NCI-H187 treated with DMSO at 0.1 percent for 48 hours (cell line): ENCODE measurements at places on chromosomes 6 and 20.

GRCh38 chr6:100181309-100181708 is 187.3 kb upstream of the MCHR2 start:
- DNase-seq = no peak

GRCh38 chr6:84103029-84103428 is 69.5 kb downstream of the MRAP2 start:
- DNase-seq = no peak

DNA sequence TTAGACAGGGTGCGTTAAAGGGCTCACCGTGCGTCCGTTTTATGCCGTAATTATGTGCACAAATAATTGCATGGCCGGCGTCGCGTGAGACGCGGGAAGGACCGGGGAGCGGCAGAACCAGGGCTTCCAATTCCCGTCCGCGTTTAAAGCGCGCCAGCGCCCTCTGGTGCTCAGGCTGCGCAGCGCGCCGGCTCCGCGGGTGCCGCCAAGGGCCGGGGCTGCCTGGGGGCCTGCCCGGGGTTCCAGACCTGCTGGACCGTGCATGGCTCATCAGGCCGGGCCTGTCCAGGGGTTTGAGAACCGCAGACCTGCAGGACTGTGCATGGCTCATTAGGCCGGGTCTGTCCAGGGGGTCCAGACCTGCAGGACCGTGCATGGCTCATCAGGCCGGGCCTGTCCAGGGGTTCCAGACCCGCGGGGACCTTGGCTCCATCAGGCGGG is 369.0 kb downstream of the THBS2 start:
- no peak for DNase-seq

DNA sequence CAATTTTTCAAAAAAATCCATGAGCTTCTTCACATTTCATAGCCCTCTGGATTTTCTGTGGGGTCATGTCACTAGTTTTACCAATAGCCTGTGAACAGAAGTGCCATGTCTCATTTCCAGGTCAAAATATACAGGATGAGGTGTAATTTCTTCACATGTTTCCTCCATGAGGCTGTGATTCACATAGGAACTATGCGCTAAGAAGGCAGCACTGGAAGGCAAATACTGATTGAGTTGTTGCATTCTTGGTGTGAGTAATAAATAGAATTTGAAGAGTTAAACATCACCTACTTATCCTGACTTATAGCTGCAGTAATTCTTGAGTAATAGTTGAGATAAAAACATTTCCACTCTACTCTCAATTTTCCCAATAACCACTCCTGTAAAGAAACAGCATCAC is 442.3 kb downstream of the HAO1 start:
- DNase-seq = no peak

DNA sequence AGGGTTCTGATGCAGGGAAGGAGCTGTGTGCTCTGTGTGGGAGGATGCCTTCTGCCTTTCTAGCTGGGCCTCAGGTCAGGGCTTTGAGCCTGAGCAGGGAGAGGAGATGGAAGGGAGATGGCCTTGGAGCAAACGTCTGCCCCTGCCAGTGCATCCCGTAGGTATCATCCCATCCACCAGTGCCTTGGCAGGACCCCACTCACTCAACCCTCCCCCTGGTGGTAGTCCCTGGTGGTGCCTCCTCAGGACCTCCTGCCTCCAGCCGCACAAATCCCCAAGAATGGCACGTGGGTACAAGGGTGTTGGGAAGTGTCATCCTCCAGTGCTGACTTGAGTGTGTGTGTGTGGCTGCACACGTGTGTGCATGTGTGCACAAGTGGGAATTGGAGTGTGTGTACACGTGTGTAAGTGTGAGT is 23.1 kb upstream of the MICB start:
- DNase-seq = no peak

DNA sequence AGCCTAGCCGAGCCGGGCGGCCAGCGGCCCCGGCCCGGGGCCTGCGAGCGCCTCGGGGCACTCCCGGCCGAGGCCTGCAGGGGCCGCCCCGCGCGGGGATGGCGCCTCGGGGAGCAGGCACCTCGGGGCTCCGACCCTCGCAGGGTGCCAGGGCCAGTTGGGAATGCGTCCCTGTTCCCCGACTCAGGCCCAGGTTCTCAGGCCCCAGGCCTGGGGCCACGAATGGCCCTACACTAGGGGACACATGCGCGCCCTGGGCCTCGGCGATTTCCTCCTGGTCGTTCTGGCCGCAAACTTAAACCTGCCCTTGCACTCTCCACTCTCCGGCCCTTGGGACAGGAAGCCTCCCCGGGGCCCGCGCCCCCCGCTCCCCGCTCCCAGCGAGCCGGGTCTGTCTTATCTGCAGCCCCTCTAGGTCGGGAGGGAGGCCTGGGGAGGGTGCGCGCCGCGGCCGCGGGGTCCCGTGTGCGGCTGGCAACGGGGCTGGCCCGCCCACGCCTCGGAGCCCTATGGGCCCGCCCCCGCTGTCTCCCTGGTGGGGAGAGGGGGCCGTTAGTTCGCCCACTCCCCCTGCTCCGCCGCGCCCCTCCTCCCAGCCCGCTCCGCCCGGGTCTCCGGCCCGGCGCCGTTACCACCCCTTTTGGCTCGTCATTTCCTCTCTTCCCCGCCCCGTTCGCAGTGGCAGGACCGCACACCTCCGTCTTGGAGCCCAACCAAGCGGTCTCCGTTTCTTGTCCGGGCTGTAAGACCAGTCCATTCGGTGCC is 611 bp downstream of the NFYA start:
- DNase-seq = no peak
